Hematopoietic multipotent progenitor cell treated with erythropoietin and hydrocortisone succinate and interleukin-3 and kit ligand, for 4 days (in vitro differentiated cells): ENCODE measurements at places on chromosomes 5 and 9.

DNA sequence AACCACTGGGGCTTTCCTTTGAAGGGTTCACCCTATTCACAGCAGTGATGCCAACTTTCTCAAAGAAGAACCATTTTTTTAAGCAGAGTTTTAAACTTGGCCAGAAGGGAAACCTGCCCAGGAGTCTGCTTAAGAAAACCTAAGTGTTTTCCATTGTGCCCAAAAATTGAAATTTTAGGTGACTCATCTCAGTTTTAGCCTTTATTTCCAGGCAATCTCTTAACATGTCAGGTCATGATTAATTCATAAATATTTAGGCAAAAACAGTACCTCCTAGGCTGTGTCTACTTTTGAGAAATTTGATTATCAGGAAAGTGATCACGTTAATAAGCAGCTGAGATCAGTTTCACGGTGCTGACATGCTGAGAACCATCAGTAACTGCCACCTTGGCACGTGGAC, 61.9 kb downstream of the TLE1 start:
- no peak for DNase-seq

- no peak for DNase-seq
These were observed 11.3 kb downstream of the EBF1 start for GRCh38 chr5:159088371-159088770.

GRCh38 chr9:17843236-17843635, 264.4 kb downstream of the SH3GL2 start:
- no peak for DNase-seq

GRCh38 chr5:166370928-166371690, 1920.3 kb upstream of the WWC1 start:
- DNase-seq, result peak; percentile 1
